Stimulated activated CD4-positive, alpha-beta T cell treated with anti-CD3 and anti-CD28 coated beads, TNF-alpha, amount 100 ng/mL, for 1 hour (primary cell): ENCODE measurements at places on chromosomes 6 and 20.

GRCh38 chr20:31723319-31724078 is 831 bp upstream of the BCL2L1 start:
- DNase-seq, result peak; percentile 97

GRCh38 chr20:63365601-63366389 is 4.6 kb upstream of the CHRNA4 start:
- DNase-seq, result no peak

GRCh38 chr6:28124971-28125353 is 553 bp downstream of the ZSCAN16 start:
- no peak for DNase-seq

DNA sequence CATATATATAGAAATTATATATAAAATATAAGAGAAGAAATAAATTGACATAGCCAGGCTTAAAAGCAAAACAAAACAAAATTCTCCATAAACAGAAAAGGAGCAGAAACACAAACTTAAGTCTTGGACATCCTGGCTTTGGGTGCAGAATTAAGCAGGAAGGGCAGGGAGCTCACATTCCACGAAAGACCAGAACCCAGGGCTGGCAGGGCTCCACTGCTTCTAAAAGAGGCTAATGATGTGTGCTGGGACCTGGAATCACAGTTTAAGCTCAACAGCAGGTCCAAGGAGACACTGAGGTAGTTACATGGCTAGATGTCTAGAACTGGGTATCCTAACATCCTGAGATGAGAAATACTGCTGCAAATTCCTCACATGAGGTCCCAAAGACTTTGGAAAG is 210.3 kb downstream of the WDR27 start:
- DNase-seq, result no peak

DNA sequence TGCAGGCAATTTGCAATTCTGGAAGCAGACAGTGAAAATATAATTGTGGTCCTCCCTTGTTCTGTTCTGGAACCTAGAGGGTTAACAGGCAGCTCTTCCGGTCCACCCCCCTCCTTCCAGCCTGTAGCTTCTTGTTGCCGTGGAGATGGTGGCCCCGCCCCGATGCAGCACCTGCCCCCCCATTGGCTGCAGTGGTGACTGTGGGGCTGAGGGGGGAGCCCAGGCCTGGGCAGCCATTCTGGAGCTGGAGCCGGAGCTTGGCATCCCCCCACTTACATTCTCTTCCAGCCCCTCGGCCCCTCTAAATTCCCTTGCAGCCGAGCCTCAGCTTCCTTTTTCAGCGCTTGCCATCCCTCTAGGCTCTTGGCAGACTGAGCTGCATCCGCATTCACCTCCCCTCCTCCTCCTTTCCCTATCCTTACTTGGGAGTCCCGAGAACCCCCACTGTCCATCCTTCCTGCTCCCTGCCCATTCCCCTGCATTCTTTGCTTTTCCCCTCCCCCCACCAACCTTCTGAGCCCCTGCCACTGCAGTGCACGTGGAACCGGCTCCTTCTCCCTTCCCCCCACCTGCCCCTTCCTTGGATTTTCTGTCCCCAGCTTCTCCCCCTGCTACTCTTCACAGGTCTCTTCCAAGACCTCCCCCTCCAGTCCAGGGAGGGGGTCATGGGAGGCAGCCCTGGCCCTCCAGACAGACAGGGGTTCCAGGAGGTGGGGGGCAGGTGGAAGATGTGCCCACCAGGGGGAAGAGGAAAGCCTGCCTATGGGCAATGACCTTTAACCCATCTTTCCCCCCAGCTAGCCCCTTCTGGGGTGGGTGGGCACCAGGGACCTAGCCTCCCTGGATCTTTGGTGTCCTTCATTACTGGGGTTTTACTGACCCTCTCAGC is 11.4 kb downstream of the SYNGAP1 start:
- DNase-seq, result peak; percentile 58

GRCh38 chr6:161141173-161141572 is 132.7 kb downstream of the AGPAT4 start:
- DNase-seq, result no peak

DNA sequence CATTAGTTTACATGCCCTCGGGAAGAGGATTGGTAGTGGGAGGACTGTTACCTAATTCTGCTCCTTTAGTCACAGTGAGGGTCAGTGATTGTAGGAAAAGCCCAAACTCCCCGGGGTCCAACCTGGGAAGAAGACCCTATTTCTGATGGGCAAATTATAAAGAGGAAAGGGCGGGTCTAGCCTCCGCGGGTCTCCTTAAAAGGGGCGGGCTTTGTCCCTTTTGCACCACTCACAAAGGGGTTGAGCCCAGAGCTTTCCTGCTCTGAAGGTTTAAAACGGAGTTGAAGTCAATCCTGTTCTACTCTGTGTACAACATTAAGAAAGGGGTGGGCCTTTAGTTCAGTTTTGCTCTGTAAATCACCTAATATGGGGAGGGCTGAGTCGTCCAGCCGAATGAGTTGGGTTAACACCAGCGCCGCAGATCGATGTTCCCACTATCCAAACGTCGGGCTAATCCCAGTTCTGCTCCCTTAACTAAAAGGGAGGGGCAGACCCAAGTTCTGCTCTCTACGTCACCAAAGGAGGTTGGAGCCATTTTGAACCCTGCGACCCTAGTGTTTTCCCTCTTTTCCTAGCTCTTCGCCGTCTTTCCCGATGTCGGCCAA is 920 bp upstream of the RNF5 start:
- DNase-seq, result no peak

GRCh38 chr20:42734660-42735368 is 454.9 kb downstream of the PTPRT start:
- no peak for DNase-seq

DNA sequence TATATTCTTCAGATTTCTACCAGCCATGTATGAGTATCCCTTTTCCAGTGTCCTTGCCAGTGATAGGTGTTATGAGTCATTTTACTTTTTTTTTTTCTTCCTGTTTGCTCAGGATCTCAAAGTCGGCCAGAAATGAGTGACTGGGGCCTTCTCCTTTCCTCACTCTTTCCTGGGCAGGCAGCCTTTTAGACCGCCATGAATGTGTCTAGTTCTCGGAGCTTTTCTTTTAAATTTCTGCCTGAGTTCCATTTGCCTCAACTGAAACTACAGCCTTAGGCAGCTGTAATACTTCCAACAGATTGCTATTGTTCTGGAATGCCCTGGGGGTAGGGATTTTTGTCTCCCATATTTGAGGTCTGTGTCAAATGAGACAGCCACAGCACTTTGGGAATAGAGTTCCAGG is 83.7 kb downstream of the STXBP5 start:
- no peak for DNase-seq

- no peak for DNase-seq
Measured at GRCh38 chr6:40438246-40438887, 148.8 kb downstream of the LRFN2 start.

GRCh38 chr20:20204256-20204655 is 151.9 kb downstream of the CFAP61 start:
- DNase-seq, result no peak

- no peak for DNase-seq
Measured at GRCh38 chr20:25686081-25687067, 10.3 kb downstream of the ZNF337 start.

GRCh38 chr6:167538746-167539145 is 213.9 kb downstream of the TTLL2 start:
- DNase-seq, result no peak

- DNase-seq, result no peak
Measured at GRCh38 chr6:41871691-41872090, 23.5 kb downstream of the USP49 start.

DNA sequence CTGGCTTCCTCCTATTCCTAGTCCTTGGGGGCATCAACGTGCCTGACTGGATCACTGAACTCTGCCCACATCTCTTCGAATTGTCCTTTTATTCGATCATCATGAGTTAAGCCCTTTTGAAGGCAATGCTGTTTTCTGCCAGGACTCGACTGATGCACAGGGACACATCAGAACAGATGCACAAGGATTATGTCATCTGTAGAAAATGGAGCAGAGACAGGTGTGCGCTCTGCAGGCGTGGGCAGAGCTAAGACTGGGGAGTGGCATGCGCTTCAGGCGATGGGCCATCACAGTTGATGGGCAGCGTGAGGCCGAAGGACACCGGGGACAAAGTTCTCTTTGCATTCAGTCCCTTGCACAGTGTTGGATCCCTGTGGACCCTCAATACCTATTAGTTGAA is 13.1 kb downstream of the GABRR1 start:
- DNase-seq, result no peak

- no peak for DNase-seq
Measured at GRCh38 chr20:19711126-19711525, 46.9 kb upstream of the RIN2 start.

- DNase-seq, result no peak
Measured at GRCh38 chr6:1475174-1475573, 85.8 kb downstream of the FOXF2 start.

DNA sequence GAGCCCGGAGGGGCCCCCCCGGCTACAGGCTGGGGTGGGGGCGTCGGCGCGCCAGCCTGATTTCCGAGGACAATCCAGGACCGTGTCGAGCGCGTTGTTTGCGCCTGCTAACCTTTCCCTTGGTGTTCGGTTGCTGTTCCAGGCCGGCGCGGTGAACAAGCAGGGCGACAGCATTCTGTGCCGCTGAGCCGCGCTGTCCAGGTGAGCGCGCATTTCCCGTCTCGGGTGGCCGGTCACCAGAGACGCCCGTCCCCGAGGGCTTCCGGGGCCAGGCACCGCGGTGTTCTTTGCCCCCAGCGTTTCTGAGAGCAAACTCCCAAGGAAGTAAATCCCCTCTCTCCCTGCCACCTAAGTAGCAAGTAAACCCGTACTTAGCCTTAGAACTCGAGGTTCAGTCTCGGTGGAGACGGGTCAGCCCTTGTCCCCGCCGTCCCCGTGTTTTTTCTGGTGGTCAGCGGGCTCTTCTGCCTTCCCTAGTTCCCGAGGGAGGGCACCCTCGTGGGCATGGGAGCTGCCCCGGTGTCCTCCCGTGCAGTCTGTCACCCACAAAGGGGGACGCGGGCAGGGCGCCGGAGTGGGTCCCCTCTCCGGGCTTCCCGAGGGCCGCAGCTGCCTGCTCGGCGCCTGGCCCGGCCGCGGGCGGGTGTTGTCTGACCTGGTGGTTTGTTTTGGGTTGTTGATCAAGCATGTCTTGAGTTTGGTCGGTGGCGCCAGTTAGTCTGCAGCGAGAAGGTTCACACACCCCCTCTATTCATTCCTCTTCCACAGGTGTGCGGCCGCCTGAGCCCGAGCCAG is 1.5 kb downstream of the ID4 start:
- DNase-seq, result no peak

DNA sequence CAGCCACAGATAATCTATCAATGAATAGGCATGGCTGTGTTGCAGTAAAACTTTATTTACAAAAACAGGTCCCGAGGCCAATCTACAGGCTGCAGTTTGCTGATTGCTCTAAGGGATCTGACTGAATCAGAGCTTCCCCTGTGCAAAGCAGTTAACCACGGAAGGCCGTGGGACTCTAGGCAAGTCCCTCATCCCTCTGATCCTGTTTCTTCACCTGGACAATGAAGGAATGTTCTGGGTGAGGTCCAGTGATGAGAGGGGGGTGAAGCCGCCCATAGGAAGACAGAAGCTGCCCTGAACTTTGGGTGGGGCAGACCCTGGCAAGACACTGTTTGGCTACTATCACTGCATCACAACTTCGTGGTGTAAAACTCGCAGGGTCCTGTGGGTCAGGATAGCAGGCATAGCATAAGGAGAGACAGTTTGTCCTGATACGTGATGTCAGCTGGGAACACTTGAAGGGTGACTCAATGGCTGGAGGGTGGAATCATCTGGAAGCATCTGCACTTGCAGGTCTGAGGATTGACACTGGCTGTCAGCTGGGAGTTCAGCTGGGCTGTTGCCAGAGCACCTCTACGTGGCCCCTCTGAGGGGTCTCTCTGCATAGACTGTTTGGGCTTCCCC is 33.3 kb upstream of the TGM2 start:
- DNase-seq, result no peak

GRCh38 chr6:107618672-107619071 is 128.8 kb downstream of the SOBP start:
- no peak for DNase-seq

- no peak for DNase-seq
Measured at GRCh38 chr20:62122654-62123449, 577 bp downstream of the LSM14B start.

DNA sequence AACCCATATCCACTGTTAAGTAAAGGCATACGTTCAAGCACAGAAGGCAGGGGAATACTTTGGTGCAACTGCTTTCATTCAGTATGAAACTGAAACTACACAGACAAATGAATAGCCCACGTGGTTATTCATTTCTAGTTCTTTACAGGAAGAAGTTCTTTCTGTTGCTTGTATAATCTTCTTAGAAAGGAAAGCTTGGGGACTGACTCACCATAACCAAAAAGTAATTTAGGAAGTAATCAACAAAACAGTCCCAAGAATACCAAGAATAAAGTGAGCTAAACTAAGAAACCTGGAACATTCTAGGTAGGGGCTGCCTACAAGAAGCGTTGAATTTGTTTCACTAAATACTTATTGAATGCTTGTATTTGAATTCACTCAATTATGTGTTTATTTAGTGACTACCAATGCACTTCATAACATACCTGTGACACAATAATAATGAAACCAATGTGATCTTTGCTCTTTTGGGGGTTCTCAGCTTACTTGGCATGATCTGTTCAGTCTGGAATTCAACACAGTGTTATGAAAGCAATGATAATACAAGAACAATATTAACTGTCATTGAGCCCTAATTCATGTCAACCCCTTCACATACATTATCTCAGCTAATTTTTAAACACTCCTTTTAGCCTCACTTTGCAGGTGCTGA is 25.1 kb upstream of the KIAA0408 start:
- DNase-seq, result no peak

DNA sequence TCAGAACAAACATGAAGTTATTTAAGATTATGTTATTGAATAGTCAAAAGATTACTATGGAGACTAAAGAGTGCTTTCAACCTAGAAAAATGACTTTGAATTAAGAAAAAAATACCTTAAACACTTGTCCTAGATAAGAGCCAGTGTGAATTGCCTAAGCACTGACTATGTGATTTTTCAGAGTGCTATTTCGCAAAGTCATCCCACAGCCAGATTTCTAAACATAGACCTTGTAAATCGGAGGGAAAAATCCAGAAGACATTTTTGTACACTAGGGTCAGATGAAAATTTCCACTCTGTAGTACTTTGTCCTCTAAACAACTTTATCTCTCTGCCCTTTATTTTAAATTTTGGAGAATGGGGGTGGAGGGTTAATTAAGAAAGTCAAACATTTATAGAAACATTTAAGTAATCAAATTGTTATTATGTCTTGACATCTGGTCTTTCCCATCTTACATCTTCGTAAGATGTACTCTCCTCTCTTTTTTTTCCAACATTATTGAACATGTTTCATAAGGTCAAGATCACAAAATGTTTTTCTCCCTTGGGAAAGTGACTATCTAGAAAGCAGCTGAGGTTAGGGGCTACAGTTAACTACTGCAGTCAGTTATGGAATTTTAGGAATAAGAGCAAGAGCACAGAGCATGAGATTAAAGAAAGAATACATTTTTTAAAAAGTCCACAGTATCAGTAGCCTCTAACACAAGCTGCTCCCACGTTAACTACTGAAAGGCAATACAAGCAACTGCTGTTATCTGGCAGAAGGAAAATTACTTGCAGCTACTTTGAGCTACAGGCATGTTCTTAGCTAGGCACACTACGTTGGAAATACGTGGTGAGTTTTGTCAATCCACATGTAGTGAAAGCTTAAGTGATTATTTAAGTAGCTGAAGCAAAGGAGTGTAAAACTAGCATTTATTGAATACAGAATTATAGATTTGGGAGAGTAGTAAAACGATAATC is 648.5 kb downstream of the HTR1B start:
- DNase-seq, result no peak
